ENCODE measurements at places on chromosomes 16 and 17.

GRCh38 chr17:63984236-63984635 is 11.5 kb upstream of the SCN4A start:
- DNase-seq: no peak

DNA sequence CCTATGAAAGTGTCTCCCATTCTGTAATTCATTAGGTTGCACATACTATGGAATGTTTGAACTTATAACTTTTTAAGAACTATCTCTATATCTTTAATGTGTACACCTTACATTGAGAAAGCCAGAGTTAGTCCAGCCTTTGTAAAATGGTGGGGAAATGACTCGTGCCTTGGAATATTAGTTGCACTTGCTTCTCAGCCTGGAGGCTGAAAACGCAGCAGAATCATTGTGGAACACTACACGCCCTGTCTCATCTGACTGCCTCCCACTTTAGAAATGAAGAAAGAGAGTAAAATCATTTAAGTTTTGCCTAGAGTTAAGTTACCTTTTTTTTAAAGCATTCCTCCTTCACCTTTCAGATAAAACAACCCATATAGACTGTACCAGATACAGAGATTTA is 90.7 kb upstream of the WSB1 start:
- DNase-seq: no peak

- DNase-seq: no peak
These were observed 100.0 kb upstream of the MED13 start for GRCh38 chr17:62164747-62165722.

DNA sequence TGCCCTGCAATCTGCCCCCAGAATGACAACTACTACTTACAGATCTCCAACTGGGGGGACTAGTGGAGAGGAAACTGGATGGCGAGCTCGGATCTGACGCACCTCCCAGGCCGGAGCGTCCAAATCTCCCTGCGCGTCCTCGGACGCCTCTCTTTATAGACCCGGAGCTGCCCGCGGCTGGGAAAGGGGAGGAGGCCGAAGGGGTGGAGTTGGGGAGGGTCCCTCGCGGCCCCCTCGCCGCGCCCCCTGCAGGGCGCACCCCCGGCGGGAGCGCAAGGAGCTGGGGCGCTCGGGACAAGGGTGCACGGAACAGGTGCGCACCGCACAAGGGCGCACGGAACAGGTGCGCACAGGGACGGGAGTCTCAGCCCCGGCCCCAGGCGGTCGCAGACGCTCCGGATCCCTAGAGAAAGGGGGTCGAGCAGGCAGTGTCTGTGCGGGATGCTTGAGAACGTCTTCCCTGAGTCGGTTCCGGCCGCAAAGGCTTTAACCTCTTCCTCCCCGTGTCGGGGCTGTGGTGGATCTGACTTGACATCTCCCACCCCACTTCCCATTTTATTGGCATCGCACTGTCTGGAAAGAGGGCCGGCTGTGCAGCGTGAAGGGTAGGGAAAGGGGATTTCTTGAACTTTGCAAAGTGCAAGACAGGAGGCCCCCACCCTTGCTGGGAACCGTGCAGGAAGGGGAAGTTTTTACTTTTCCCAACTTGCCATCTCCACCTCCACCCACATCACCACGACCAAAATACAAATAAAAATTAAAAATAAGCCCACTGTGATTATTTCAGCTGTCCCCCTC is at the start of gene MYH11:
Gene MYH11 (minus strand): TSS at position 128 of the 798 bp plus-strand sequence. CDS start 18,776 bp downstream, outside the sequence.
- DNase-seq: no peak

DNA sequence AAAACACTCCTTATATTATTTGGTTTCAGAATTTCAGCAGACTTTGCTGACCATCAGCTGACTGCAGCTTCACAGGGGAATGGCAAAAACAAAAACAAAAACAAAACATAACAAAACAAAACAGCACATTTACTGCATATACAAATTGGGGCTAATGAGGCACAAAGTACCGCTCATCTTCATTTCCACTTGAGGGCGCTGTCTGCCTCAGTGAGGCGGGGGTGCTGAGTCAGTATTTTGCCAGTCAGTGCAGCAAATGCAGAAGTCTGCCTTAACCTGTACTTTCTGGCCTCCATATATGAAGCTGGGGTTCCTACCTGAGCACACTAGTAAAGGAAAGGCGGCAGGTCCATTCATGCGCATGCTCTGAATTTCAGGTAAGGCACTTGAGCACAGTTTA is 13.5 kb upstream of the DYNLRB2 start:
- peak; percentile 38 for DNase-seq

DNA sequence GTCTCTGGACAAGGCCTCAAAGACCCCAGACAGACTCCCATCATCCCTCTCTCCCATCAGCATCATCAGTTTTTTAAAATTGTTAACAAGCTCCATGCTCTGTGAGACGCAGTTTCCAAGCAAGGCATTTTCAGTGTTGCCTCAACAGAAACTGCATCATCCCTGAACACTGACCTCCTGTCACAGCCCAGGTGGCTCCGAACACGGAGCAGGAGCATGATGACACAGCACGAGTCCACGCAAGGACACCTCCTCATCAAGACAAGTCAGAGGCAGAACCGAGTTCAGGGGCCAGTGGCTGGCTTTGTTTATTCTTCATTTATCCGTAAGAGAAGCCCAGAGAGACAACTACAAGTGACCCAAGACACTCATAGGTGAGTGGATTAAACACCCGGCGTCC is 91.4 kb downstream of the ANKRD11 start:
- no peak for DNase-seq

GRCh38 chr17:7916385-7916682 is 245 bp upstream of the RNF227 start:
- DNase-seq: no peak

DNA sequence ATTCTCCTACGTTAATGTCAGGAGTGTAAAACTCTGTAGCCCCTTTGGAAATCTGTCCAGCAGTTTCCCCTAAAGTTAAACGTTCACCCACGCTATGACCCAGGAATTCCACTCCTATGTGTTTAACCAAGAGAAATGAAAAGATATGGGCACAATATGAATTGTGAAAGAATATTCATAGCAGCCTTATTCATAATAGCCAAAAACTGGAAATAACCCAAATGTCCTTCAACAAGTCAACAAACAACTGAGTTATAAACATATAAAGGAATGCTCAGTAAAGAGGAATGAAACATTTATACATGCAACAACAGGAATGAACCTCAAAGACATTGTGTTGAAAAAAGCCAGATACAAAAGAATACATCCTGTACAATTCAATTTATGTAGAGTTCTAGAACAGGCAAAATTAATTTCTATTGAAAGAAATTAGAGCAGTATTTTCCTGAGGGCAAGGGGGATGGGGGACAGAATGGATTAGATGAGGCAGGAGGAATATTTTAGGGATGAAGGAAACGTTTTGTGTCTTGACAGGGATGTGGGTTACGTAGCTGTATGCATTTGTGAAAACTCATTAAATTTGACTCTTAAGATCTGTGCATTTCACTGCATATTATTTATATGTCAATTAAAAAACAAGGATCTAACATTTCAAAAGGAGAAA is 286.7 kb upstream of the CDH5 start:
- no peak for DNase-seq

DNA sequence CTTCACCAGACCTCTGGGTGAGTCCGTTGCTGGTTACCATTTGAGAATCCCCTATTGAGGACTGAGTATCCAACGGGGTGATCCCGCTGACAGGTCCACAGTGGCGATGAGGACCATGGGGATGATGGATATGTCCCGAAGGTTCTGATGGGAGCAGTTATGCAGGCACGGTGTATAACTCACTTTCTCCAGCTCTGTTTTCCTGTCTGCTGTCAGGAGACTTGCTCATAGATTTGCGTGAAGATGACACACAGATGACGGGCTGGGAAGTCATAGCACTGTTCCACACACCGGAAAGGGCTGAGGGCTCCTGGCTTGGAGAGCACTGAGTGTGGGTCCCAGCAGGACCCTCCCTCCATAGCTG is 22.2 kb upstream of the ADCY7 start:
- DNase-seq: no peak

DNA sequence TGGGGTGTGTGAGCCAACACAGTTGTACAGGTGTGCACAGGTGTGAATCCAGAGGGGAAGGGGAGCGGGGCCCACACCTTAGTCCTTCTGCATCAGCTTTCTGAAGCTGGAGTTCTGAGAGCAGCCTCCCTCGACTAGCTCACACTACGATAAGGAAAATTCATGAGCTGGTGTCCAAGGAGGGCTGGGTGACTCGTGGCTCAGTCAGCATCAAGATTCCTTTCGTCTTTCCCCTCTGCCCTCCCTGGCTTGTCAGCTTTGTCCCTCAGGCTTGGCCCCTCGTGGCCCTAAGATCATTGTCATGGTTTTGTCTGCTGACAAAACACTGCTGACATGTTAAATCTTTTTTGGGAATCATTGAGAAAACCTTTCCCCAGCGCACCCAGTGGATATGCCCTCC is 47.5 kb downstream of the OR1D5 start:
- no peak for DNase-seq

- DNase-seq: no peak
These were observed 2.3 kb upstream of the KRT15 start for GRCh38 chr17:41520821-41521521.

DNA sequence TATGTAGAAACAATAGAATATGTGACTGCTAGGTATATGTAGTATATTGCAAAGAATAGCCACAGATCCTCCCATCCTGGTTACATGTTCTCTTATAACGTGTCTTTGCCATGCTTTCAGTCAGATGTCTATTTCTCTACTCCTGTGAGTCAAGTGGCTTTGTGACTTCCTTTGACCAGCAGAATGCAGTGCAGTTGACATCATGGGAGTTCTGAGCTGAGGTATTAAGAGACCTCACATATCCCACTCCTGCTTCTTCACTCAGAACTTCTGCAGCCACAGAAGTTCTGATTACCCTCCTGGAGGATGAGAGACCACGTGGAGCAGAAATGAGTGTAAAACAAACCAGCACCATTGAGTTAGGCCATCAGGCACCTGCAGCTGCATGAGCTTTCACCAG is 222.5 kb downstream of the PRKCA start:
- DNase-seq: no peak

- no peak for DNase-seq
These were observed 2.3 kb downstream of the GRB2 start for GRCh38 chr17:75403131-75403530.

DNA sequence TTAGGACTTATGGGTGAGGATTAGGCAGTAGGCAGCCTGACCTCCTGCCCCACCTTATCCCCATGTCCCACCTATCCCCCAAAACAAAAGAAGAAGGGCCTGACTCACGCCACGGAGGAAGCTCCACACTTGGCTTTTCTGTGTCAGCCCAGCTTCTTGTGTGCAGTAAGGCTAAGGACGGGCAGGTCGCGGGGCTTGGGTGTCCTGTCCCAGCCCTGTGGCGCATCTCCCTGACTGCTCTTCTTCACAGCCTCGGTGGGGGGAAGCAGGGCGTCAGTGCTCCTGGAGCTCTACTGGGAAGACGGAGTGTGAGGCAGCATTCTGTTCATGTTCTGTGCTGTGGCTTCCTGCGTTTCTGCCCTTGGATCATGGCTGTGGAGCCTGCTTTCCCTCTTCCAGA is 34.6 kb upstream of the ALDH3A2 start:
- DNase-seq: no peak

DNA sequence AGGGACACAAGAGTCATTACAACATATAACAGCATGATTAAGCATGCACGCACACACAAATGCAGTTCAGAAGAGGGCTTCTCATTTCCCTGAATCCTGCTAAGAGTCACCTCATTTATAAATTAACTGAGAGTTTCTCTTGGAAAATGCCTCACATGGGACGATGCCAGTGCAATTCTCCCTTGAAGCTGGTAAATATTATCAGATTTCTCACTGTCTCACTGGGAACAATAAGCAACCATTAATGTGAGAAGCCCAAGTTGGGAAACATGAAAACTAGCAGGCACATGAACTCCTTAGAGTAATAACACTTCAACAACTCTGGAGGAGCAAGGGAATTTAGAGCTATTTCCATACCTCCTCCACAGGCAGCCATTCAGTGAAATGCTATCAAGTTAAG is 26.4 kb downstream of the SETD6 start:
- DNase-seq: no peak

- DNase-seq: no peak
These were observed 97.9 kb downstream of the HS3ST3B1 start for GRCh38 chr17:14398766-14399165.

DNA sequence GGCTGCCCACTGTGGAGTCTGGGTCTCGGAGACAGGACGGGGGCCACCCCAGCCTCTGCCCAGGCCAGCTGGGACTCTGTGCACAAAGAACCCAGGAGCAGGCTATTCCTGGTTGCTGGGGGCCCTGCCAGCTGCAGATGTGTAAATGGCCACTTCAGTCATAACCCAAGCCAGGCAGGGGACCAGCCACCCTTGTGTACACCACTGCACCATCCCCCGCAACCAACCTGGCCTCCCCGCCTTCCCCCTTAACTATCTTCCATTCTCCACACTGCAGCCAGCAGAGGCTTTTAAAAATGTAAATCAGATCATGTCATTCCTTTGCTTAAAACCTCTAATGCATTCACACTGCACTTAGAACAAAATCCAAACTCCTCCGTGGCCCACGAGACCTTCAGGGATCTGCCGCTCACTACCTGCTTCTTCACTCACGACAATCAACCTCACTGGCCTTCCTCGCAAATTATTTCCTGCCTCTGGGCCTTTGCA is 28.3 kb downstream of the RTN4RL1 start:
- DNase-seq: no peak

DNA sequence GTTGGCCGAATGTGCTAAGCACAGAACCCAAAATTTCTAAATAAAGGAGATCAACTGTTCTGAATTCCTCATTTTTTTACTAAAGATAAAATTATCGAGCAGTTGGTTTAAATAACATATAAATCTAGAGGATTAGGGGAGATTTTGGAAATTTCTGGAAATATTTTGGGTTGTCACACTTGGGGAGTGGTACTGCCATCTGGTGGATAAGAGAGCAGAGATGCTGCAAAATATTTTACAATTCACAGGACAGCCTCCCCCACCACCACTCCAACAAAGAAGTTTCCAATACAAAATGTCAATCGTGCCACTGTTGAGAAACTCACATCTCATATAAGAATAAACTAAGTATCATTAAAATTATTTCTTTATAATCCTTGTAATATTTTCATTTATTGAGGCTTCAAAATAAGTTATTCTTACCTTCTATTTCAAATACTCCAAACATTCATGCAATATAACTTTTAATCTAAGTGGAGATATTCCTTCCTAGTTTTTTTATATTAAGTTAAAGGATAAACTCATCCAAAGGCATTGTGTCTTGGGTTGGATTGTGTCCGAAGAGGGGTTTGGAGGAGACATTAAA is 17.0 kb upstream of the ABCA8 start:
- DNase-seq: no peak

GRCh38 chr16:85407-85782 is 7.4 kb downstream of the MPG start:
- no peak for DNase-seq

Data from activated CD4-positive, CD25-positive, alpha-beta regulatory T cell treated with anti-CD3 and anti-CD28 coated beads, Interleukin-2, amount 50 U/mL, for 72 hours (primary cell).